Heart left ventricle (tissue), 16 donors: ENCODE measurements at places on chromosomes 11 and 22. TPM values are rescaled to one million over a fixed set of nuclear protein-coding genes. Genes with fewer than 3 reads are reported as not detected.

OR8G1 gene
- polyA plus RNA-seq, result not detected

MICAL3 gene
- 45.1 TPM for polyA plus RNA-seq

TEX12 gene
- not detected for polyA plus RNA-seq

OR52E8 gene
- polyA plus RNA-seq, result not detected

KCNJ1 gene
- polyA plus RNA-seq, result not detected

ADAMTS8 gene
- 1.7 TPM for polyA plus RNA-seq

IMMP1L gene
- polyA plus RNA-seq, result 69.0 TPM

GVQW3 gene
- polyA plus RNA-seq, result 0.33 TPM

CNGA4 gene
- 0.06 TPM for polyA plus RNA-seq

FOLR1 gene
- polyA plus RNA-seq, result not detected

B3GAT1 gene
- polyA plus RNA-seq, result 0.04 TPM
